ENCODE measurements at places on chromosomes 3 and 15.

GRCh38 chr15:63065262-63066221 lies 23.0 kb downstream of the TPM1 start:
- peak; percentile 4 for DNase-seq

GRCh38 chr15:69814932-69815331 lies 282.8 kb downstream of the TLE3 start:
- DNase-seq, result no peak

GRCh38 chr3:123141276-123141675 lies 60.5 kb upstream of the SEC22A start:
- DNase-seq, result no peak

DNA sequence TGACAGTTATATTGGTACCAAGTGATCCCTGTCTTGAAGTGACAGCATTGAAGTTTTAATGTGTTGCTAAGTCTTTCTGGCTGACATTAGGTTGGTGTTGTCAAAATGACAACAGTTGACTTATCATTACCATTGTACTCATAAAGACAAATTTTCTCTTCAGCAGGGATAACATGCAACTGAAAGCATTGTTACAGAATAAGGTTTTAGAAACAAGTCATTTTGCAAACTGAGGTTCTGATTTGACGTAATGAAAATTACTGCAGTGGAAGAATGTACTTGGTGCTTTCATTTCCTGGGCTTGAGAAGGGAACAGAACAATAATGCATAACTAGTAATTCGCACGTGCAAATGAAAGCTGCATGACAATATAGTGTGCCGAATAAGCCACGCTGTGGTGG lies 75.1 kb downstream of the MOBP start:
- no peak for DNase-seq

DNA sequence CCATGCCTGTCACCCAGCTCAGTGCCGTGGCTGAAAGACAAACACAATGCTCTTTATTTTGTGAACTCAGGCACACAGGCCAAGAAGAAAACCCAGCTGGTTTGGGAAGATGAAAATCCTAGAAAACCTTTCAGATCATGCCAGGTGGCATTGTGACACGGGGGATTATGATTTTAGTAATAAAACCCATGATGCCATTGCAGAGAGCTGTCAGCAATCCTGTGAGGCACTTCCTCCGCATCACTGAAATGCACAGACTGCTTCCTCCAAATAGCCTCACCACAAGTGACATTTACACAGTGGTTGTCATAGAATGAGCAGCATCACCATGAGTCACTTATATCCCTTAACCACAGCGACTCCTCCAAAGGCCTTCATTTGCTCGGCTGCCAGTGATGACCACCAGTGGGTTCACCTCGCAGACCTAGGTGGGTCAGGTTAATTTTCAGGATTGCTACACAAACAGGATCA lies 22.7 kb downstream of the ABHD6 start:
- DNase-seq, result no peak

Measured in NCI-H446 treated with DMSO at 0.1 percent for 48 hours (cell line).